ENCODE measurements at places on chromosomes 5 and 9.

GRCh38 chr5:132808866-132809265 is 4.2 kb upstream of the SOWAHA start:
- peaks cover 7% of the 10 kb centered on the region for H3K4me1 ChIP-seq
- H3K4me3 ChIP-seq, result no peak overlapping the region
- DNase-seq, result no peak
- H3K27me3 ChIP-seq, result peaks cover 22% of the 10 kb centered on the region
- no peak overlapping the region for H3K27ac ChIP-seq
- no peaks in the 10 kb centered on the region for H3K36me3 ChIP-seq

DNA sequence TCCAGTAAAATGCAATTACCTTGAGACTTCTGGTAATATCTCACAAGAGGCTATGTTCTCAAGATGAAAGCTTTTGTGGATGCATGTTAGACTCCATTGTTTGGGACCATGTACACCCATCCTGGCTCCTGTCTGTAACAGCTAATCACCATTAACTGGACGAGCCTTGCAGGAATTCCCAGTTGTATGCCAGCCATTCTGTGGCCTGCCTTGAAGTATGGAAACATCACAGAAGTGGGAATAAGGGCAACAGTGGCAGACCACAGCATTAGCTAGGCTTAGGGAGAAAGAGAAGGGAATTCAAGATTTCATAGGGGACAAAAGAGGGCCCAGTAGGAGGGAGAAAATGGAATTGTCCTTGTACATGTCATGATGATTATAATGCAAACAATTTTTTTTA is 79.0 kb downstream of the RORB start:
- H3K4me3 ChIP-seq, result no peak overlapping the region
- H3K36me3 ChIP-seq, result no peaks in the 10 kb centered on the region
- H3K27ac ChIP-seq, result no peak overlapping the region
- no peaks in the 10 kb centered on the region for H3K27me3 ChIP-seq

DNA sequence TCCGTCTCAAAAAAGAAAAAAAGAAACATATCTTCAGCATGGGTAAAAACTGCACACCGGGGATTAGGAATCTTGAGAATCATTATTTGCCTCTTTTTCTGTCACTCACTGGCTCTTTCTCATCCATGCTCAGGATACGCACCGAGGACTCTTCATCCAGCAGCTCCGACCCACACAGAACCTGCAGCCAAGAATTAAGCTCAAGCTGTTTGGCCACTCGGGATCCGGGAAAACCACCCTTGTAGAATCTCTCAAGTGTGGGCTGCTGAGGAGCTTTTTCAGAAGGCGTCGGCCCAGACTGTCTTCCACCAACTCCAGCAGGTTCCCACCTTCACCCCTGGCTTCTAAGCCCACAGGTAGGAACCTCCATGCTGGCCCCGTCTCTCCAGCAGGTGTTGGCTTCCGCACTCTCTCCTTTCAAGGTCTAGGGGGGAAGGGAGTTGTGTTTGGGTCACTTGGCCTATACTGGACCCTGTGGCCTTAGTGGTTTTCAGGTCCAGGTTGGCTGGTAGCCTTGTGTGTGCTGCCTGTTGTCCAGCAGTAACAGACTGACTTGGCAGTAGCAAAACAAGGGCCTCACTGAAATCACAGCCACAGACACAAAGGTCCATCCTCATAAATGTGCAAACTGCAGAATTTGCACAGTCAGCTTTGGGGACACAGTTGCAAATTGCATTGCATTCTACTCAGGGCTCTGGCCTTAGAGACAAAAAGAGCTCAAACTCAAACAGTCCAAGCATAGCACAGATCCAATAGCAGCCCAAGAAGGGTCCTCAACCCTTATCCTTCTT is 44.5 kb upstream of the CTSL start:
- no peaks in the 10 kb centered on the region for H3K27me3 ChIP-seq
- no peak overlapping the region for H3K4me3 ChIP-seq
- H3K27ac ChIP-seq, result no peak overlapping the region
- H3K4me1 ChIP-seq, result peaks cover 3% of the 10 kb centered on the region

- H3K27me3 ChIP-seq, result no peaks in the 10 kb centered on the region
- no peak overlapping the region for H3K4me3 ChIP-seq
- no peak for DNase-seq
- H3K36me3 ChIP-seq, result no peaks in the 10 kb centered on the region
These were observed 9.2 kb downstream of the ZFR start for GRCh38 chr5:32435383-32435782.

- DNase-seq, result no peak
- H3K4me3 ChIP-seq, result no peak overlapping the region
- no peaks in the 10 kb centered on the region for H3K27me3 ChIP-seq
- no peaks in the 10 kb centered on the region for H3K36me3 ChIP-seq
These were observed 62.6 kb upstream of the RPS23 start for GRCh38 chr5:82340799-82341198.
